ENCODE measurements at places on chromosomes 11 and 22.

DNA sequence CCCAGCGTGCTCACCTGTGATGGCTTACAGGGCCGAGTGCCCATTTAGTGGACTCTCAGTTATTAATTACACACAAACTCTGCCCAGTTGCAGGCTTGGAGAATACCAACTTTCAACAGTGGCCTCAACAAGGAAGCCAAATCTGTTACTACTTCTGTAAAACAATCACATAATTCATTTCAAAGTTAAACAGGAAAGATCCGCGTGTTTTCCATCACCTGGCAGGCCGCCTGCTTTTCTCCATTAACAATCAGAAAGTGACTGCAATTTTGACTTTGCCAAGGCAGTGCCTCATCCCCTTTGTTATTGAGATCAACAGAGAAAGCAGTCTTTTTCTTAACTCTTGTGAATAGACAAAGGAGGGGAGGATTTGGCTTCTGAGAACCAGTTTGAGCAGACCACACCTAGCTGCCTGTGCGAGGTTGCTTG, 77.7 kb downstream of the BARX2 start:
- DNase-seq, result no peak

GRCh38 chr11:90250970-90251369, 28.1 kb upstream of the CHORDC1 start:
- peak; percentile 10 for DNase-seq

GRCh38 chr11:121514432-121515334, 61.9 kb upstream of the SORL1-AS1 start:
- no peak for DNase-seq

DNA sequence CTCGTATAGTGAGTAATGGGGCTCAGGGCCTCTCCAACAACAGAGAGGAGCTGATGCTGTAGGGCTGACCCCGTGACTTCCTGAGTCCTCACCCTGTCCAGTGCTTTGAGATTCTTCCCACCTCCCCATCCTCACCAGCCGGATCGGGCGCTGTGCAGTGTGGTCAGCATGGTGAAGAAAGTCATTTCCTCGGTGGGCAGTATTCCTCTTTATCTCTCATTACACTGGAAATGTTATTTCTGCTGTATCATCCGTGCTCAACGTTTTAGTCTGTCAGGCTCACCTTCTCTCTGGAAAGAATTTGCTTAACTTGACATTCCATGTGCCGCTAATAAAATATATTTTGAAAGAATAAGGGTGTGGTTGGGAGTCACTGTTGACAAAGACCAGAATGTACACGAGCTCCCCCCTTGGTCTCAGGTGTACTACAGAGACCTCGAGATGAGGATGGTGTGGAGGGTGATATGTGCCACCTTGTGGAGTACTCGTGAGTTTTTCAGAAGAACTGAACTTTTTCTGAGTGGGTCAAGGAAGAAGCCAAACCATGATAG, 25.7 kb upstream of the SCGB1A1 start:
- no peak for DNase-seq

DNA sequence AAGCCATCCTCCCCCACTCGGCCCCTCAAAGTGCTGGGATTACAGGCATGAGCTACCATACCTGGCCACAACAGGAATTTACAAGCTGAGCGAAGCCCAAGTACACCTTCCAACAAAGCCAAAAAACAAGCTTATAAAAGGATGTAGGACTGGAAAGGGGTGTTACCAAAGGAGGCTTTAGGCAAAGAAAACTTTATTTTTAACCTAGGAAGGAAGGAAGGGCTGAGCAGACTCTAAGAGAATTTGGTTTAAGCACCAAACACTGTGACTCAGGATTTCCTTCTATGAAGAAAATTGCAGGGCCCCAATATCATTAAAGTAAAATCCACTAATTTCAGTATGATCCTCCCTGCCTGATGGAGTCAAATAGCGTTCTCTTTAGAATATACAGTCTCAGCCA, 12.1 kb downstream of the DENND5A start:
- DNase-seq, result no peak

GRCh38 chr11:75802021-75802912, 12.7 kb upstream of the UVRAG start:
- no peak for DNase-seq

DNA sequence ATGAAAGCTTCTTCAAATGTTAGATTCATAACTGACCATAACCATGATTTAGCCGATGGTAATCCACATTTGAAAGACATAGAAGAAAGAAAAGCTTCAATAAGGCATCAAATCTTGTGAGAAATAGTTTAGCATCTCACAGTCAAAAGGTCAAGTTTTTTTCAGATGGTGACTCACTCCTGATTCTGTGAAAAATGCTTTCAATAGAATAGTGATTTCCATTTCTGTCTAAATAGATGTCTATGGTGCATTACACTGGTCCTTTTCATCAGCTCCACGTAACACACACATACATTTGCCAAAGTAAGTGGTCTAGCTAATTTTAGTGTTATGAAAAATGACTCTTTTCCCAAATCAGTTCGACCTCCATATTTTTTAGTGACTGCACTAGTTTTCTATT, 139.2 kb downstream of the LRRC4C start:
- DNase-seq, result no peak
